ENCODE measurements at places on chromosomes 1 and 21.

- no peak for DNase-seq
These were observed 16.6 kb downstream of the COPA start for GRCh38 chr1:160326418-160326817.

- peak; percentile 94 for DNase-seq
These were observed 1.3 kb downstream of the NTNG1 start for GRCh38 chr1:107142140-107142542.

DNA sequence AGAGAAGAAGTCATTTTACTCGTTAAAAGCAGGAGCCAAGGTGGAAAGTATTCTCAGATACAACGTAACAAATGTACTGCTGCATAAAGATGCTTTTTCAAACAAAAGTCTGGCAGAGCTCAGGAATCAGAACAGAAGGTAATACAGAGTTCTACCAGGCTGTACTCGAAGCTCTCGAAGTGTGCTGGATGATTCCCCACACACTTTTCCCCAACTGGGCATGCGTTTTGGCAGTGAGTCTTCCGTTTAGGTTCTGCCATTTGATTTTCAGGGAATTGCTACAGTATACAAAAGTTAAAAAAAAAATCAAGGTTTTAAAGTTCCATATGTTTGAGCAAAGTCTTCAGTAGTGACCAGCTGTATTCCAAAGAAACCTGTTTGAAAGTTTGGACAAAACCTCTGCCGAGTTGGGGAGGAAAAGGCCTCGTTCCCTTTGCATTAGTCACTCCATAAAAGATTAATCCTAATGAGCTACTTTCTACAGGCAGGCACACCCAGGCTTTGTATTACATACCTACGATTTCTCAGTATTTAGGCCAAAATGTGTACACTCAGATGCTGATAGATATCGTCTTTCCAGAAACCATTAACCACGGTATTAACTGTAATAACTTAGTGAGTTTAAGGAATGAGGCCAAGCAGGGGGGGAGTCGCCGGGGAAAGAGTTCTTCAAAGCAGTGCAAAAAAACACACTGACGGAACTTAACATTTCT, 477.1 kb downstream of the LMO4 start:
- DNase-seq = no peak

DNA sequence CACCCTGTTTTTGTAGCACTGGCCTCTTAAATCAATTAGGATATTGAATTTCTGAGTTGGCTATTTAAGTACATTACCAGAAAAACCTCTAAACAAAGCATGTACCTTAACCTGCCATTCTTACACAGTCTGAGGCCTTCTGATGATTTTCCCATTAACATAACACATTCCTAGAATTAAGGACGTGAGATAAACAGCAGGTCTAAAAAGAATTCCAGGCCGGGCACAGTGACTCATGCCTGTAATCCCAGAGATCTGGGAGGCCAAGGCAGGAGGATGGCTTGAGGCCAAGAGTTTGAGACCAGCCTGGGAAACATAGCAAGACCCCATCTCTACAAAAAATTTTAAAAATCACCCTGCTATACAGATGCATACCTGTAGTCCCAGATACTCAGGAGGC, 18.0 kb upstream of the LRRC8D start:
- no peak for DNase-seq

- no peak for DNase-seq
These were observed 171.6 kb downstream of the TRIM33 start for GRCh38 chr1:114339379-114339778.

DNA sequence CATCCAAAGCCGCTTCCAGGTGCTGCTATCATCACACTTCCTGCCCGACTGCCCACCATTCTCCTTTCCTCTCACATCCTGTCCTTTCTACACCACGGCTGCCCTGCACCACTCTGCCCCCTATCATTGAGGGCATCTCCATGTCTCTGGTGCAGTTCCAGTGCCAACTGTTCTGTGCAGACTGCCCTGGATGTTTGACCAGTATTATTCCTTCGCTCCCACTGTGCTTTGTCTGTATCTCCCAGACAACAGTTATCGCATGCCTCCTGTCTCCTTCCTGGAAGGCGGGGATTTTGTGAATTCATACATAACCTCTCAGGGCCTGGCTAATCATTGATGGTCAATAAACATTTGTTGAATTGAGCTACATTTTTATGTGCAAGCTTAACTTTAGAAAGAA, 63.6 kb upstream of the GNG12 start:
- DNase-seq = no peak

- no peak for DNase-seq
These were observed 76.6 kb upstream of the PPM1J start for GRCh38 chr1:112791723-112792104.

DNA sequence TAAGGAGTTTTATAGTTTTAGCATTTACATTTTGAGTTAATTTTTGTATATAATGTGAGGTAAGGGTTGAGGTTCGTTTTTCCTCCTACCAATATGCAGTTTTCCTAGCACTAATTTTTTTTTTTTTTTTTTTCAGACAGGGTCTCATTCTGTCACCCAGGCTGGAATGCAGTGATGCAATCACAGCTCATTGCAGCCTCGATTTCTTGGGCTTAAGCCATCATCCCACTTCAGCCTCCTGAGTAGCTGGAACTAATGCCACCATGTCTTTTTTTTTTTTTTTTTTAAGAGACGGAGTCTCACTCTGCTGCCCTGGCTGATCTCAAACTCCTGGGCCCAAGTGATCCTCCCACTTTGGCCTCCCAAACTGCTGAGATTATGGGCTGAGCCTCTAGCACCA, 2.5 kb upstream of the UBASH3A start:
- DNase-seq = no peak

DNA sequence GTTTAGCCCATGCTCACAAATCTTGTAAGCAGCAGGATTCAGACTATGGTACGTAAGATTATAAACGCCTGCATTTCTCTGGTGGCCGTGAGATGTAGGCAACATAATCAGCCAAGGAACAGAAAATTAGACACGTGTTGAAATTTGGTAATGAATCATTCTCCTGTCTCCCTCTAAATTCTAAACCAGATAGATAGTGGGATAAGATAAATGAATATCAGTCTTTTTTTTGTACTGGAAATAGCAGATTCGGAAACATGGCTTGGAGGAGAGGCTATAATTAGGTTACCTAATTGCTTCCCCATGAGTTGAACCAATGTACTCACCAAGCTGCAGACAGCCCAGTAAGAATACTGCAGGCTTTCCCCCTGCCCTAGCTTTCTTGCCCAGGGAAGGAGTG, 172.3 kb downstream of the TGFB2 start:
- no peak for DNase-seq

DNA sequence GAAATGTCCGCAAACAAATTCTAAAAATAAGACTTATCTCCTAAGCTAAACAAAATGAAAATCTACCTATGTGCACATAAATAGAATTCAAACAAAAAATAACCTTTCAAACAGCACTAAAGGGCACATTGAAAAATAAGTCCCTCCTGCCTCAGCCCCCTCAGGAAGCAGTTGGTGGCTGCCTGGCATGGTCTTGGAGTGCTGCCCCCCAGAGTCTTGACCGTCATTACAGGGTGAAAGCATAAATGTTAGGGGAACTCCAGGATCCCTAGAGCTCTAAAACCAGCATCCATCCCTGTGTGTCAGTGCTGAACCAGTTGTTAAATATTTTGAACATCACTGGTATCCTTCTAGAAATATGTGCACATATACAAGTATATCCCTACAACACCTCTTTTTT, 6.5 kb upstream of the NPL start:
- DNase-seq = no peak

DNA sequence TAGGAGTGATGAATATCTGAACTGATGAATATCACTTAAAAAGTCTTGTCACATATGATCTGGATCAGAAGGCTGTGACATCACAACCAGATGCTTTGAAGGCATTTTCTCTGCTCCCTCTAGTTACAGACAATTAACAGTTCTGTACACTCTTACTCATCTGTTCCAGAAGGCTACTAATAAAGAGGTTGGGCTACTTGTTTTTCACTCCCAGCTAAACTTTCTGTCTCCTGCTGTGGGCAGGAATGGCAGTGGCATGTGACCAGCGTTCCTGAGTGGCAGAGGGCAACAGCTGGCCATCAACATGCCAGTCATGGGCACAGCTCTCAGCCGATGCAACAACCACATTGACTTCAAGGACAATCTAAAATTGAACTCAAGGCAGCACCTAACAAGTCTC, 66.7 kb downstream of the SLC45A1 start:
- DNase-seq = no peak

DNA sequence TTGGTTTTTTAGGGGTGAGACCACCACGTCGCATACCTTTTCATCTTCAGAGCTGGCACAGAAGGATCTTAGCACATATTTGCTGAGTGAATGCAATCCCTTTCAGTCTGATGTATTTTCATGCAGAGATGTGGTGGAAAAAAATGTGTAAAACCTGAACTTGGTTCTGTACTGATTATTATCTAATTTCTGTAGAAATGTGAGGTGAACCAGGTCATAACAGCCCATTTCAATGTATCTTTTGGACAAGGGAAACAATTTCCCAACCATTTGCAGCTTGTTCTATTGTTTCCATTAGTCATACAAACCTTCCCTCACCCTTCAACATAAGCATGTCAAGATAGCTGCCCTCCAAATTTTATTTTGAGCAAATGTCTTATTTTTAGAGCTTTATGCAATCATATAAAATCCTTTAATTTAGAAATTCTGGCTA, 46.8 kb upstream of the RUNX1 start:
- no peak for DNase-seq

DNA sequence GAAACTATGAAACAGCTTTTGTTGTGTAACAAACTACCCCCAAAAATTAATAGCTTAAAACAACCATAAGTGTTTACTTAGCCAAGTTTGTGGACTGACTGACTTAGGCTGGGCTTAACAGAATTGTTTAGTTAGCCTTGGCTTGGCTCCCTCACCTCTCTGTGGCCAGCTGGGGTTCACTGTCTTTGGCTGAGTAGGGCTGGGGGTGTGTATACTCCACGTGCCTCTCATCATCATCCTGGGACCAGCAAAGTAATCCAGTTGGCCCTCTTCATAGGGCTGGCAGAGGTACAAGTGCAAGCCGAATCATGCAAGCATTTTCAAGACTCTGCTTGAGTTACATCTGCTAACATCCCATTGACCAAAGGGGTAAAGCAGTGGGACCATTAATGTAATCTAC, 252.3 kb downstream of the BRINP2 start:
- DNase-seq = no peak

All from NCI-H446 (cell line).